ENCODE measurements at places on chromosomes 6 and 20.
A peak's percentile ranks its signal among the peaks of the same experiment; 100 is the strongest.

DNA sequence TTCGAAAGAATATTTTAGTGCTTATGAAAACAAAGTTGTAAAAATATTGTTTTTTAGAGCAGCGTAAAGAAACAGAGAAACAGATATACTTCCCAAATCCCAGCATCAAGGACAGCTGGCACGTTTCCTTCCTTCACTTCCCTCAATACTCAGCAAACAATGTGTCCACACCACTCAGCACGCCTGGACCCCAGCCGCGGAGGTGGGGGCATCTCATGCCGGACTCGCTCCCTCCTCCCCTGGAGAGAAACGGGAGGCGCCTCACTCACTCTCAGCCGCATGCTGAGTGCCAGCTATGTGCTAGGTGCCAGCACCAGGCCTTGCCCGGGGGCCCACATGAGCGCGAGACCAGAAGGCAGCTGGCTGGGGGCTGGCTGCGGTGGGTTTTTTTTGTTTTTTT is 34.7 kb downstream of the SLC2A4RG start:
- DNase-seq = no peak

DNA sequence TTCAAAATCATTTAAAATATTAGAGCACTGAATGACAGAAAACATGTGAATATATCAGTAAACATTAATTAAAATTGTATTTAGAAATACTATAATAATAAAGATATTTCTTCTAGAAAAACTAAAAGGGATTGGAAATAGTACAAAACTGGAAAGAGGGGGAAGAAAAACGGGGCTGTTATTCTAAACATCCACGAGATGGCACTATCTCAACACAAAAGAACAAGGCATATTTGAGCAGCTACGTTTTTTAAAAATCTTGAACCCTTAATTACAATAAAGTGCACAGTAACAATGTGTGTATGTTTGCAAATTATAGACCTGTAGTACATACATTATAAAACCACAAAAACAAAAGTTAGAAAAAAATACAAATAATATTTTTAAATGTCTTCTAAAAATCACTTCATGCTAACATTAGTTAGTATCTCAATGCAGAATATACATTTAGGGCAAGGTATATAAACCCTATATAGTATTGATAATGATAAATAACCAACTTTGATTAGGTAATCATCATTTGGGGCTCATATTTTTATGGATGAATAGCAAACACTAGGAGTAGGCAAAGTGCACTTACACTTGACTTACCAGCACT is 42.5 kb upstream of the PNISR start:
- DNase-seq = peak; percentile 16

GRCh38 chr20:23147964-23148730 is 62.0 kb upstream of the CD93 start:
- DNase-seq = peak; percentile 92

DNA sequence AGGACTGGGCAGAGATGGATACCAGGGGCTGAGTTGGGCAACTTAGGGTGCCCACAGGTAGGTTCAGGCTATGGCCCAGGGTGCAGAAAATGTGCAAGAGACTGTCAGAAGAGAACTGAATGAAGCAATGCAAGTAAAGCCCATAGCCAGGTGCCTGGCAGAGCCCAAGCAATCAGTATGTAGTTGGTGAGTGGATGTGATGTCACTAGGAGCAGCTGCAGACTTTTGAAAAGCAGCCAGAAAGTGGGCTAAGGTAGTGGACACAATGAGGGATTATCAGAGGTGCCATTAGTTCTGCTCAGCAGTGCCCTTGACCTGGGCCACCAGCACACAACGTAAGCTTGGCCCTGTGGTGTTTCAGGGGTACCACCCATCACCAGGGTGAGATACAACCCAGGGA is 135.3 kb downstream of the SOBP start:
- DNase-seq = no peak

DNA sequence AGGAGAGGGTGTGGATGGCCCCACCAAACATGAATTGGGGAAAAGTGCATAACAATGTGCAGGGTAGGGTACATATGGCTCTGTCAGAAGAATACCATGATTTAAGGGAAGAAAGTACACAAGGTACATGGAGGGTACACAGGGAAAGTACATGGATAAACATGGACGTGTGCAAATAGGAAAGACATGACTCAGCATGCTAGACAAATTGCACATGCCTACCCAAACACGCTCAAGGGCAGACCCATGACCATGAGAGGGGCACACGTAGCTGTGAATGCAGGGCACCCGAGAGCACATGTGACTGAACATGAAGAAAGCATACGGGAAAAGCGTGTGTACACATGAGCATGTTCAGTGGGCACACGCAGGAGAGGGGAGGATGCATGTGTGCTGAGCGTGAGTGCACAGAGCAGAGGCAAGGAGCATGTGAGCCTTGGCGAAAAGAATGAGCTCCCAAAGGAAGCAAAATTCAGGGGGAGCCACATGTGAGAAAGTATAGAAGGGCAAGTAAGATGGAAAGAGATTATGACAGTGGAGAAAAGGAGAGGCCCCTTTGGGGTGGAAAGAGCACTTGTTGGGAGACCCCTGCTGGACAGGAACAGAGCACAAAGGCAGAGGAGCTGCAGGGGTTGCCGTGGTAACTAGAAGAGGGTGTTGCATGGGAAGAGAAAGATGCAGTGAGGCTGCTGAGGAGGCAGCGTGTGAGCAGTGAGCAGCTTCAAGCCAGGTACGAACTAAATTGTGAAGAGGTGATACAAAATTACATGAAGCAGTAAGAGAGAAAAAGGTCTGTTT is 17.8 kb downstream of the OR2H2 start:
- DNase-seq = no peak

- DNase-seq = no peak
Measured at GRCh38 chr6:147248859-147249258, 44.6 kb downstream of the STXBP5 start.

DNA sequence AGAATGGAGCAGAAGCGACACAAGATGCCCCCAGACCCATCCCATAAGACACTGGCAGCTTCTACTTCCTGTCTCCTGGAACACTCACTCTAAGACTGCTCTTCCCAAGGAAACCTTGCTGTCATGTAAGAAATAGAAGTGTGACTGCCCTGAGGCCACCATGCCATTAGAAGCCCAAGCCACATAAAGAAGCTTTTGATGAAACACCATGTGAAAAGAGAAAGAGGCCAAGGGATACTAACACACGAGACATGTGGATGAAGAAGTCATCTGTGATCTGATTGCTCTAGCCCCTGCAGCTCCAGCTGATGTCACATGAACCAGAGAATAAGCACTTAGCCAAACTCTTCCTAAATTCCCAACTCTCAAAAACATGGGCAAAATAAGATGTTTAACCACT is 117.9 kb upstream of the PCSK2 start:
- DNase-seq = no peak

DNA sequence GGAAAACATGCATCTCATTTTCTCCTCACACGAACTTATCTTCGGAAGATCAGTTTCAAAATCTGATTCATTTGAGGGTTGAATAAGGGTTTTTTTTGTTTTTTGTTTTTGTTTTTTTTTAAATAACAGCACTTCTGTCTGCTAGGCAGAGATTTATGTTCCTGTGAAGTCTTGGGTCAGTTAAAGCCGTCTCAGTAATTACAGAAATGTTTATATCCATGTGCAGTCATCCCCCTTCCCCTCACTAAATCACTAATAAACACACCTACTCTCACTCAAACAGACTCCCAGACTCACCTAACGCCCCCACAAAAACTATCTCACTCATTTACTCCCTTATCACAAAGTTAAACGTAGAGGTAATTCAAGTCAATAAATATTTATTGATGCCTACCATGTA is 214.2 kb upstream of the SUPT3H start:
- no peak for DNase-seq

- peak; percentile 62 for DNase-seq
Measured at GRCh38 chr6:148166339-148166968, 176.2 kb upstream of the SASH1 start.

DNA sequence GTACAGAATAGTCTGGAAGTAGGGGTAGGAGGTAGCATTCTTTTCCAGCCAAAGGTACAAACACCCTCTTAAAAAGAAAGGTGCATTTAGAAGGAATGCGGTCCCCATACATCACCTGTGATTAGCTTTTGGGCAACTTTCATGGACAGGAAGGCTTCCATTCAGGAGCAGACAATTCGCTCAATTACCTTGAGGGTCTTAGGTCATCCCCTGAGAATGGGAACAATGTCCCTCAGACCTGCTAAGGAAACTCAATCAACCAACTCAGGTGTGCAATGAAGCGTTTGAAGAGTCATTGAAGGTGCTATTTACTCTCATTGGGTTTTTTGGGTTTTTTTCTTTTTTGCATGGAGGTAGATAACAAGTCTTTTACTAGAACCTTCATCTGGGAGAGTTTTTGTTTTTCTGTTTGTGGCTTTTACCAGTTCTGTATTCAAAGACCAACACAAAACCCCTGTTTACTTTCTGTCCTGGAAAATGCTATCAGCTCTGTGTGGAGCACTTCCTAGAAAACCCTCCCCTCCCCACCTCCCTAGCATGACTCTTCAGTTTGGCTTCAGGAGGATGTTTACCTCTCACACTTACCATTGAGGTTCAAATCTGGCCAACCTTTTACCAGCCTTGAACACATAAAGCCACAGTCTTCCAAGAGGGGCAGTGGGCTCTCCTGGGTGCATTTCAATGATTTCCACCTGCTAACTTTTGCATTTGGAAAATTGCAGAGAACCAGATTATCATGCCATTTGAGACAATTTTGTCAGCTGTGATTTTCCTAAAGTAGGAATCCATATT is 271.2 kb upstream of the PRDM1 start:
- DNase-seq = no peak

GRCh38 chr6:159640722-159641482 is 52.1 kb downstream of the SOD2 start:
- no peak for DNase-seq

GRCh38 chr6:135568379-135568778 is 70.8 kb upstream of the AHI1 start:
- no peak for DNase-seq

DNA sequence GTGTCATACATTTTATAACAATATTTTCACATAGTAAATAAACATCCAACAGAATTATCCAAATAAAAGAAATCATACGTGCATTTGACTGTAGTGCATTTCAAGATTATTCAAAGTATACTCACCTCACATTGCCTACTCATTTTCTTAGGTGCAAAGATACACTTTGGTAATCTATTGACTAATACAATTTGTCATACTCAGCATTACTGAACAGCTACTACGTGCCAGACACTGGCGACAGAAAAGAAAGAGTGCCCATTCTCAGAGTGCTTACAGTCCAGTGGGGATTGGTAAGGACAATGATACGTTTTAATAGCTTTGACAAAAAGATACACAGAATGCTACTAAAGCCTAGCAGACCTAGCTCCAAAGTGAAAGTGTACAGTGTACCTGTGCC is 42.0 kb downstream of the FBXL4 start:
- peak; percentile 22 for DNase-seq

DNA sequence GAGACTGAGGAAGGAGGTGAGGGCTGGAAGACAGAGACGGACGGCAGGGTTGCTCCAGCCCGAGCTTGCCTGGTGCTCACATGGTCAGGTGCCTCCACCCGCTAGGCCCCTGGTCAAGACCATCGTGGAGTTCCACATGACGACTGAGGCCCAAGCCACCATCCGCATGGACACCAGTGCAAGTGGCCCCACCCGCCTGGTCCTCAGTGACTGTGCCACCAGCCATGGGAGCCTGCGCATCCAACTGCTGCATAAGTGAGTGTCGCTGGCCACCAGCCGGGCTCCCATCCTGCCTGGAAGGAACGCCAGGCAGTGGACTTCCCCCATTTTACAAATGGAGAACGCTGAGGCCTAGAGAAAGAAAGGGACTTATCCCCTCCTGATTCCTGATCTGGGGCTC is 7.8 kb downstream of the BPIFB1 start:
- DNase-seq = no peak

DNA sequence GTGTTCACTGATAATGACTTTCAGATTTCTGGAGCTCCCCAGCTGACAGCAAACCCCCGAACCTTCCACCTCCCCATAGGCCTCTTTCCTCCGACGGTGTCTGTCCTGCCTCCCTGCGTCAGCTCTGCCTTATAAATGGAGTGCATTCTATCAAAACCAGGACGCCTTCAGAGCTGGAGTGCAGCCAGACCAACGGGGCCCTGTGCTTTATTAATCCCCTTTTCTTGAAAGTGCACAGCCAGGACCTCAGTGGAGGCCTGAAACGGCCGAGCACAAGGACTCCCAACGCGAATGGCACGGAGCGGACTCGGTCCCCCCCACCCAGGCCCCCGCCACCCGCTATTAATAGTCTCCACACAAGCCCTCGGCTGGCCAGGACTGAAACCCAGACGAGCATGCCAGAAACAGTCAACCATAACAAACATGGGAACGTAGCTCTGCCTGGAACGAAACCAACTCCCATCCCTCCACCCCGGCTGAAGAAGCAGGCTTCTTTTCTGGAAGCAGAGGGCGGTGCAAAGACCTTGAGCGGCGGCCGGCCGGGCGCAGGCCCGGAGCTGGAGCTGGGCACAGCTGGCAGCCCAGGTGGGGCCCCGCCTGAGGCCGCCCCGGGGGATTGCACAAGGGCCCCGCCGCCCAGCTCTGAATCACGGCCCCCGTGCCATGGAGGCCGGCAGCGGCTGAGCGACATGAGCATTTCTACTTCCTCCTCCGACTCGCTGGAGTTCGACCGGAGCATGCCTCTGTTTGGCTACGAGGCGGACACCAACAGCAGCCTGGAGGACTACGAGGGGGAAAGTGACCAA is 42.3 kb upstream of the NAA20 start:
- peak; percentile 79 for DNase-seq

DNA sequence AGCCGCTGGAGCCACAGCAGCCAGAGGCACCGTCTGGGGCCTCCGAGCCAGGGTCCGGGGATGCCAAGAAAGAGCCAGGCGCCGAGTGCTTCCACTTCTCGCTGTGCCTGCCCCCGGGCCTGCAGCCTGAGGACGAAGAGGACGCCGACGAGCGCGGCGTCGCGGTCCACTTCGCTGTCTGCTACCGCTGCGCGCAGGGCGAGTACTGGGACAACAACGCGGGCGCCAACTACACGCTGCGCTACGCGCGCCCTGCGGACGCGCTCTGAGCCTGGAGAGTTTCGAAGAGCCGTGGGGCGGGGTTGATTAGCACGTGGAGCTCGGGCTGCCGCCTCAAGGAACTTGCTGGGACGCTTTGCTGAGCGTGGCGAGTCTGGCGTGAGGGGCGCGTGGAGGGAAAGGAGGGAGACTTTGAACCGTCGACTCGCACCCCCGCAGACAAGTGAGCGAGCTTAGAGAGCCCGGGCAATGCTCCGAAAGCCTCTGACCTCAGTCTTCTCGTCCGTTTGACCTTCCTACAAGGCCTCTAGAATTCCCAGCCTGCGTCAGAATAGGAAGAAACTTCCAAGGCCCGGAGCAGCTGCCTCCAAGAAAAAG is 1.3 kb downstream of the PPP1R3G start:
- no peak for DNase-seq

DNA sequence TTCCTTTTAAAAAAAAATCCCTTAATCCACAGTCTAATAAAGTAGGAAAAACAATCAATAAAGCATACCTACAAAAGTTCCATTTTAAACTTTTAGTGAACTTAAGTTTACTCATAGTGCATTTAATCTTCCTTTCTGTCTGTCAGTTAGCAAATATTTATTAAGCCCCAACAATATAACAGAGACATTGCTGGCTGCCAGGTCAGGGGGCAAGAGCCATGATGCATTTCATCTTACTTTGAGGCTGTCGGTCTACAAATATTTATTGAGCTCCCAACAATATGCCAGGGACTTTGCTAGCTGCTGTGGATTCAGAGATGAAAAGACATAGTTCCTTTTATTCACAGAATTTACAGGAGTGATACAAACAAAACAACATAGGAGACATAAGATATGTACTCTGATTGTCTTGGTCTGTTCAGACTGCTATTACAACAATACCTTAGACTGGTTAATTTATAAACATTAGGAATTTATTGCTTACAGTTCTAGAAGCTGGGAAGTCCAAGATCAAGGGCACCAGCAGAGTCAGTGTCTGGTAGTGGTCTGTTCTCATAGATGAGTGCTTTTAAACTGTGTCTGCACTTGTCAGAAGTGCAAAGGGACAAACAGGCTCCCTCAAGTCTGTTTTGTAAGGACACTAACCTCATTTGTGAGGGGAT is 118.6 kb downstream of the PLCB1 start:
- DNase-seq = no peak

Data from bronchial epithelial cell (primary cell).